ENCODE measurements at places on chromosomes 2 and 18. TPM values are rescaled to one million over a fixed set of nuclear protein-coding genes. Genes with fewer than 3 reads are reported as not detected.

DNA sequence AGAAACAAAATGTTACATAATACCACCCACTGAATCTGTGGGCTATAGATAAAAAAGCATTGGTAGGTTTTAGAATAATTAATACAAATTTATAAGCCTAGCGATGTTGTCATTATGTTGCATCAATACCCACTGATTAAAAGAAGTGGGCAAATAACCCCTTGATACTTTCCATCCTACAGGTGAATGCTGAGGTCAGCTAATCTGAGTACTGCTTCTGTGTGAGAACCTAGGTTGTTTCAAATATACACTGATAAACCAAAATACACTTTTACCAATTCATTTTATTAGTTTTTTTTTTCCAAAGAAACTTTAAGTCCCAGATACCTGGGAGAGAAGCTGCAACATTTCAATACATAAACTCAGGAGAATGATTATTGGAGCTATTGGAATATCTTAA lies 948.6 kb downstream of the LRP1B start:
- DNase-seq = no peak

C2orf72 gene
- 0.31 TPM for polyA plus RNA-seq

- no peak for DNase-seq
Observed at GRCh38 chr18:9469685-9470084, 5.6 kb upstream of the RALBP1 start.

ZNF519 gene
- polyA plus RNA-seq = 6.5 TPM

DLGAP1 gene
- 1.5 TPM for polyA plus RNA-seq

CAVIN2 gene
- 41.4 TPM for polyA plus RNA-seq

DNA sequence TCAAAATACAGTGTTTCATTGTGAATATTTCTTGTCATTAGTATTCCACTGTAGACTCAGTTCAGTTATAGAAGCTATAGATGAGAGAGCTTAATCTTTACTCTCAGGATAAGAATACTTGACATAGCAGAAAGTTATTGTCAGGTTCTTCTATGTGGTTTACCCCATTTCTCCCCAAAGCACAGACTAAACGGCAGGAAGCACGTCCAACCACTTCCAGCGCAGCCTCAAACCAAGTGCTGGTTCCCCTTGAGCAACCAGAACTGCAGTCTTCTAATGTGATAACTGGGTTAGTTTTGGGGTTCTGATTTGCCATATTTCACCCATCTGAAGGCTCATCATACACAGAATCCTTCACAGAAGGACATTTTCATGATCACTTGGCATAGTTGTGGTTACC lies 324.7 kb downstream of the SLC8A1 start:
- no peak for DNase-seq

DNA sequence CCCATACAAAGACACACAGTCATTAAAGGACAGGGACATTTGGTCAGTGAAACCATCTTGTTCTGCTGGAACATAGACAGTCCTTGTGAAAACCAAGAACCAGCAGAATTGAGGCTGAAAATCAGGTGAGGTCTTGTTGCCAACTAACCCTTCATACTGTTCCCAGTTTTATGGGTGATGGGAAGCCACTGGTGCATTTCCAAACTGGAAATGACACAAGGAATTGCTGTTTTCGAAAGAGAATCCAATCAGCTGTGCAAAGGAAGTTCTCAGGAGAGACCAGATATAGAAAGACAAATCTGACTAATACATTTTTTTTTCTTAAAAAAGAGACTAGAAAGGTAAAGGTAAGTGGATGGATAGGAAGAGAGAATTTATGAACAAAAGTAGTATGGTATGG lies 948.2 kb downstream of the TSN start:
- no peak for DNase-seq

Data from hindlimb muscle (tissue), 1 donor.